ENCODE measurements at places on chromosomes 16 and 17.

- DNase-seq, result peak; percentile 76
Observed at GRCh38 chr17:6507535-6507934, 48.8 kb downstream of the PITPNM3 start.

DNA sequence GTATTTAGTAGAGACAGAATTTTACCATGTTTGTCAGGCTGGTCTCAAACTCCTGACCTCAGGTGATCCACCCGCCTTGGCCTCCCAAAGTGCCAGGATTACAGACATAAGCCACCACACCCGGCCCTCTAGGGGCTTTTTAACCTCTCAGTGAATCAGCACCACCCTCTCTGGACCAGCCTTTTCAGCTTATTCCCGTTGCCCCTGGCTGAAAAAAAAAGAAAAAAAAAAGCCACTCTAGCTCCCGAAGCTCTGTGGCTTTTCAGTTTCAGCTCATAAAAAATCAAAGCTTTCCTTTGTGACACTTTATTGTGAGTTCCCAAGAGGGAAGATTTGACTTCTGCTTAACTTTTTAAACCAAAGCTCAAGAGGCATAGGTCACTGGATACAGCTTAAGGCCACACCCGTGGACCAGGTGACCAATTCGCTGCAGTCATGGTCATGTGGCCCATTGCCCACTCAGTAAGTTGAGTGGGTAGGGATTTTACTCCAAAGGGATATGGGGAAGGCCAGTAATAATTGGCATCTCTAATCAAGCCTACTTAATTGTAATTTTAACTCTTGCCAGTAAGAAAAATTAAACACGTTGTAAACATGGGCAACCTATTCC, 46.6 kb upstream of the MED13 start:
- no peak for DNase-seq

DNA sequence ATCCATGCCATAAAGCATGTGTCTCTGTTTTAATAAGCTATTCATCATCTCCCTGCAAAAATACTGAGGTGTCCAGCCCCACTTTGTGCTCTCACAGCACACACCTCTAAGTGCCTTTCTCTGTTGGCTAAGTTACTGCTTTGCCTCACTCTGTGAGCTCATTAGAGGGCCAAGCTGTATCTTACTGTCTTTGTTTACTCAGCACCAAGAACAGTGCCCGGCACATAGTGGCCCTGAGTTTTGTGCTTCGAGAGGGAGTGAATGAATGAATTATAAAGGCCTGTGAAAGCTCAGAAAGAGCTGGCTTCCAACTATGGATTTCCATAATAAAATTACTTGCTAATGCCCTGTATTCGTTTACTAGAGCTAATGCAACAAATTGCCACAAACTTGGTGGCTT, 50.2 kb upstream of the NOG start:
- no peak for DNase-seq

DNA sequence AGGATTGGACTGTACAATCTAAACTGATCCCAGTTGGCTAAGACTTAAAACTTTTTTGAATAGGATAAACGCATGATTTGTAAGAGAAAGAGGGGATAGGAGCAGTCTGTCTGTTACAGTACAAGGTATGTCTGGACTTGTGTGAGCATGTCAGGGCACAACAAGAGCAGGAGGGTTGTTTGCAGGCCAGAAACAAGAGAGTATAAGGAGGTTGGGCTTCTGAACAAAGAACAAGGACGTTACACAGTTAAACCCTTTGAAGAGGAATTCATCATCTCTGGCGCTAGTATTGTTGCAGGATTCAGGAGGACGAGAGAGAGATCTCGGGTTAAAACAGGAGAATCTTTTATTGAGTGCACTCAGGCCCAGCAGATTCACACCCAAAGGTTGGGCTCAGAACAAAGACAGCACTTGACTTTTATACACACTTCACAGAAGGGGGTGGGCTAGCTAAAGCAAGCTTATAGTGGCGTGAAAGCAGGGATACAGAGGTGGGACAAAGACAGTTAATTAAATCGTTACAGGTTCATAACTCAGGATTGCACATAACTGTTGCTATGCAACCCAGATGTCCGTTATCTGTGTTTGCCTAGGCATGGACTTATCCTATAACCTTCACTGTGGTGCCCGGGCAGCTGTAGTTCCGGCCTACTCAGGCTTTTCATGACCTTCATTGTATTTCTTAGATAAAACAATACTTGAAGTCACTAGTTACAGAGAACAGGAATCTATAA, 34.3 kb downstream of the SEC14L1 start:
- DNase-seq, result no peak

DNA sequence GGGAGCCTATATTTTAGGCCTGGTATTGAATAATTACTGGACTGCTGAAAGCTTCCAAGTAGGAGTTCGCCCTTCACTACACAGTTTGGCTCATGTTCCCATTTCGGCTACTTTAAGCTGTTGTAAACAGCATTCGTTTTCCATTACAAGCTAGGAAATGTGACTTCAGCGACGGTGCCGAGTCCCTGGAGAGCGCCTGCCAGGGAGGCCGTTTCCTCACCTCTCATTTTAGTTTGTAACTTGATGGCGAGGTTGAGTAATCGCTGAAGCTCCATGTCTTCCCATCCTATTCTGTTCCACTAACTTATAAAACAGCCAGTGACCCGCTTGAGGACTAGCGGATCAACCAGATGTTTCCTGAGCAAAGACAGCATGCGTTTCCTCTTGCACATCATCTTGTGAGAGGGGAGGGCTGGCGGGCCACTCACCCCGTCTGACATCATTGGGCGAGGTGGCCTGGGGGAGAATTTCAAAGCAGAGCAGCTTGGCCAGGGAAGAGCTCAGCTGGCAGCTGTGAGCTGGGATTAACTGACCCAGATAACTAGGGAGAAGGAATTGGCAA, 32.9 kb downstream of the PCTP start:
- DNase-seq, result no peak

- DNase-seq, result no peak
Observed at GRCh38 chr16:6976716-6977115, 355.9 kb upstream of the RBFOX1 start.

DNA sequence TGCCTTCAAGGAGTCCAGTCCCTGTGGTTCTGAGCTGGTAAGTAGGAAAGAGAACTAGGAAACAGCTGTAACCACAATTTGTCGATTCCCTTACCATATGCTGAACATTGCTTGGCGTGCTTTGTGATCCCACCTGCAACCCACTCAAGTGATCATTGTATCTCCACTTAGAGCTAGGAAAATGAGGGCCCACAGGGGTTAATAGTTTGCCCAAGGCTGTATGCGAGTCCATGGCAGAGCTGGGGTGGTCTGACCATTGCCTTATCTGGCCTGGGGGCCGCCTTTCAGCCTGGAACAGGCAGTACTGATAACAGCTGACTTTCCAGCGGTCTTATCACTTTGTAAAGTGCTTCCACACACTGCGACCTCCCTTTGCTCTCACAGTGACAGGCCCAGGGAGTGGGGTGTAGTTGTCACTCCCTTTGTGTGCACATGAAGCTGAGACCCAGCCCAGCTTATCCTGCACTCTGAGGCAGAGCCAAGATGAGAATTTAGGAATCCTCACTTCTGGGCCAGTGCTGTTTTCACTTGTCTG, 9.8 kb downstream of the MYL4 start:
- DNase-seq, result no peak

DNA sequence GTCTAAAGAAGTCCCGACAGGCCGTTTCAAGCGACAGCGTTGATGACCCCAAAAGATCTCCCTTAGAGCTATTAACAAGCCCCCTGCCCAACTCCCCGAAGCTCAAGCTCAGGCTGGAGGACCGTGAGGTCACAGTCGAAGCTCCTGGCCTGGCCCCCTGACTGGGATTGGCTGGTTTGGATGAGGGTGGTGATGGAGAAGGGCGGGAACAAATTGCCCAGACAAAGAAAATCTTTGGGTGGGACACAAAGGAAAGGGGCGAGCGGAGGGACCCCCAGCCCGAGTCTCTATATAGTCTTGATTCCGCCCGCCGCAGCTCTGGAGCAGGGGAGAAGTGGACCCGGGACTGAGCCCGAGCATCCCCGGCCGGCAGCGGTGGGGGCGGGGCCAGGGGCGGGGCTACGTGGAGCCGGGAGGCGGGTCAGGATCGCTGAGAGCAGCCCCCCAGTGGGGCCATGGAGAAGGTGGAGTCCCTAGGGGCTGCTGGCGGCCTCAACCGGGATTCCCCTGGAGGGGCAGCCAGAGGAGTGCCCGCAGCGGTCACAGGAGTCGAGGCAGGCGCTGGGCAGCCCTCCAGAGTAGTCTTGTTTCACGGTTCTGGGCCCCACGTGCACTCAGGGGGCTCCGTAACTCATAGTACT, 982 bp upstream of the NEURL4 start:
- no peak for DNase-seq

GRCh38 chr17:40329839-40330794, 21.1 kb downstream of the RARA start:
- DNase-seq, result no peak

GRCh38 chr17:39132192-39132610, 19.2 kb downstream of the PLXDC1 start:
- peak; percentile 32 for DNase-seq

DNA sequence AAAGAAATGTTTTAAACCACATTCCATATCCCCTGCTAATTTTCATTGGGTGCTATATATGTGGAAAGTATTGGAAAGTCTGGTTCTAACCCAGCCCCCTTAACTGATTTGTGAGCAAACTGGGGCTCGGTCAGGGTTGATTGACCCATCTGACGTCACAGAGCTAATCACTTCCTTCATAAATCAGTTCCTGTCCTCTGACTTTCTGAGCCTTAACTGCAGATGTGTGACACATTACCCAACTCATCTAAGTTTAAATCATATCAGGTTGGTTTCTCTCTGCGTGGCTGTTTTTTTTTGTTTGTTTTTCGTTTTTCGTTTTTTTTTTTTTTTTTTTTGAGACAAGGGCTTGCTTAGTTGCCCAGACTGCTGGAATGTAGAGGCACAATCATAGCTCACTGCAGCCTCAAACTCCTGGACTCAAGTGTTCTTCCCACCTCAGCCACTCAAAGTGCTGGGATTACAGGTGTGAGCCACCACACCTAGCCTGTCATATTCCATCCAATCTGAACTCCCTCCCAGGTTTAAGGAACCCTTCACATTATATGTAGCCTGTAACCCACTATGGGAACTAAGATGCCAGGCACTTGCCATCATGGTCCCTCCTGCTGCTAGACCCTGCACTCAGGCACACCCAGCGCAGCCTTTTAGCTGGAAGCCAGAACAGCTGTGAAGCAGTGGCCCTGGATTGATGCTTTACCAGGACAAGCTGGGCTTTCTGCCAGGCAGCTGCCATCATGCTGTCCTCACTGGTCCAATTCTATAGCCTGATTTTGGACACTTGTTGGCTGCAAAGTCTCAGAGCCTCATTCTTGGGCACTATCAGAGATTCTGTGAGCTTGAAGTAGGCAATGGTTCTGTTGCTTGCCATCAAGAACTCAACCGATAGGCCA, 6.9 kb upstream of the BPTF start:
- no peak for DNase-seq

DNA sequence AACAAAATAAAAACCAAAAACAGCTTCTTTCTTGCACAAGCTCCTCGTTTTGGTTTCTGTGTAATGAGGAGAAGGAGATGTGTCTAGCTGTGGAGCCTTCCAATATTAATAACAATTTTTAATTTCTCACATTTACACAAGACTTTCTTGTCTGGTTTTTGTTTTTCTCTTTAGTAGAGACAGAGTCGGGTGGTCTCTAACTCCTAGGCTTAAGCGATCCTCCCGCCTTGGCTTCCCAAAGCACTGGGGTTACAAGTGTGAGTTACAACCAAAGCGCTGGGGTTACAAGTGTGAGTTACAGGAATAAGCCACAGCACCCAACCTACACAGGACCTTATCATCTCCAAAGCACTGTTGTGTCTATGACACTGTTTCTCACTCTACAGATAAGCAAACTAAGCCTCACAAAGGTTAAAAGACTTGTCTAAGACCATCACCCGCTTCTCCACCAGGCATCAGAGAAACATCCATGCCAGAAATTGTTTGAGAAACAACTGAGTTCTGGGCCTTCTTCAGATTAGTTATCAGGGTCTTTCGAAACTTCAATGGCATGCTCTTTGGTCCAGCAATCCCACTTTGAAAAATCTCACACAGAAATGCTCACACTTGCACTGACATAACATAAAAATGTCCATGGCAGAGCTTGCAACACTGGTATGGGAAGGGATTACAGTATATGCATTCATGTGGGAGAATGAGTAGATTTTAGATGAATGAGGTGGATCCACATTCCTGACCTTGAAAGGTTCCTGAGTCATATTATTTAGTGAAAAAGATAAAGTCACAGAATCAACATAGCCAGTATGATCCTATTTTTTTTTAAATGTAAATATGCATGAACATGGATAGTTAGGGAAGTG, 3.9 kb downstream of the ABAT start:
- peak; percentile 87 for DNase-seq

DNA sequence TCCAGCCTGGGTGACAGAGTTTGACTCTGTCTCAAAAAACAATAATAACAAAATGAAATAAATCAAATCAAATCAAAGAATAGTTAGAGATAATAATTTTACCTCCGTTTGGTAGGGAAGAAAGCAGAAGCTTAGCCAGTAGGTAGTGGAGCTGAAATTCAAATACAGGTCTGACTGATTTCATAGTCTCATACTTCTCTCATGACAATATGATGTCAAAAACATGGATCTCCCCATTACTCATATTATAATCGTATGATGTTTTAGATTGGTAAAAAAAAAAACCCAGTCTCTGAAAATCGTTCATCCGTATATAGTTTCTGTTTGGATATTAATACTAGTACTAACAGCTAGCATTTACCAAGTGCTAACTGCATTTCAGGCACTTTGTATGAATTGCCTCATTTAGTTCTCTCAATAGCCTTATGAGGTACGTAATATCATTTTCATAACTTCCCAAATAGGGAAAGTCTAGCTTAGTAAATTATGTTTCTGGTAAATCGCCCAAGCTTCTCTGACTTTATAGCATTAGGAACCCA, 48.7 kb downstream of the CDH8 start:
- DNase-seq, result no peak

DNA sequence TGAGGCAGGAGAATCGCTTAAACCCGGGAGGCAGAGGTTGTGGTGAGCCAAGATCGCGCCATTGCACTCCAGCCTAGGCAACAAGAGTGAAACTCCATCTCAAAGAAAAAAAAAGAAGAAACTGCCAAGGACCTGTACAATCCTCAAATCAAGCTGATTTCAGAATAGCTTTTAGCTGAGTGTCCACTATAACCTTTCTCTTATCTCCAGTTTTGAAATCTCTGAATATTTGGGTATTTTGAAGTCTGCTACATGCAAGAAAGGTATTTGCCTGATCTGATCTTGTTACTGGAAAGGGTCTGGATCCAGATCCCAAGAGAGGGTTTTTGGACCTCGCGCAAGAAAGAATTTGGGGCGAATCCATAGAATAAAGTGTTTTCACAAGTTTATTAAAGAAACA, 19.1 kb upstream of the ARL2BP start:
- DNase-seq, result no peak

GRCh38 chr17:43667947-43668348, 6.2 kb upstream of the MEOX1 start:
- DNase-seq, result peak; percentile 34

DNA sequence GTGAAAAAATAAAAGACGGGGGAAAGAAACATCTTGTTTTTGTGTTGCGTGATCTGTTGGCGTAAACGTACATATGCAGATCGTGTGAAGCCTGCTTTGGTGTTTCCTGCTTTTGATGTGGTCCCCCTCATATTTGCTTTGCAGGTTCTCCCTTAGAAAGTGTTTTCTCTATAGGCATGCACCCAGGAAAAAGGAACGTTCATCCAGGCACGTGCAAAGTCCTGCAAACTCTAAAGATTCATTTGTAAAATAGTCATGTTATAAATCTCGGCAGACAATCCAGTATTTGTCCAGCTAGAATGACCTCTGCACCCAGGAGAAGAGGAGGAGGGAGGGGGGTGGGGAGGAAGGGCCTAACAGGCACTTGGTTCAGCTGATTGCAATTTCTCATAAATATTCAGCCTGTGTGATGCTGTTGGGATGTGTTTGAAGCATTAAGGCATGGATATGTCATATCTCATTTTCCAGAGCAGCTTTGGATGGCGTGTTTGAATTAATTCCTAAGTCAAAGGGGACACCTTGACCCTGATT, 40.3 kb upstream of the DDX52 start:
- DNase-seq, result no peak
